Fibroblast of villous mesenchyme (primary cell): ENCODE measurements at places on chromosomes 2 and 18.

GRCh38 chr2:208189069-208189809 is 591 bp downstream of the C2orf80 start:
- DNase-seq = no peak

- peak; percentile 75 for DNase-seq
These were observed 20.8 kb upstream of the TMX3 start for GRCh38 chr18:68735483-68736343.

GRCh38 chr2:144032566-144032965 is 487.4 kb downstream of the ZEB2 start:
- DNase-seq = peak; percentile 62

- no peak for DNase-seq
These were observed 1130.7 kb upstream of the FAM98A start for GRCh38 chr2:34729845-34730244.

DNA sequence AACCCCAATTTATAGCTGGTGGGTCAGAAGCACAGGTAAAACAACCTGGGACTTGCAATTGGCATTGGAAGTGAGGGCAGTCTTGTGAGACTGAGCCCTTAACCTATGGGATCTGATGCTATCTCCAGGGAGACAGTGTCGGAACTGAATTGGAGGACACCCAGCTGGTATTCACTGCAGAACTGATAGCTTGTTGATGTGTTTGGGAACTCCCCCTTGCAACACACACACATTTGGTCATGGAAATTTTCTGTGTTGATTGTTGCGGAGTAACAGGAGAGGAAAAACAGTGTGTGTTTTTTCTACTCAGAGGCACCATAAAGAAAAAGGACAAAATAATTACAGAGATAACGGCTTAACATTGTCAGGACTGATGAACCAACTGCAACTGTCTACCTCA is 16.1 kb downstream of the TPGS2 start:
- DNase-seq = peak; percentile 82

- no peak for DNase-seq
These were observed 1242.3 kb upstream of the CELF4 start for GRCh38 chr18:38807915-38808314.

- DNase-seq = no peak
These were observed 98.4 kb upstream of the MYCN start for GRCh38 chr2:15841776-15842560.

GRCh38 chr2:138030459-138030858 is 66.2 kb downstream of the HNMT start:
- DNase-seq = peak; percentile 5

GRCh38 chr2:237727363-237727762 is 71.2 kb upstream of the RBM44 start:
- no peak for DNase-seq

GRCh38 chr2:160783474-160783873 is 289.9 kb upstream of the RBMS1 start:
- no peak for DNase-seq

DNA sequence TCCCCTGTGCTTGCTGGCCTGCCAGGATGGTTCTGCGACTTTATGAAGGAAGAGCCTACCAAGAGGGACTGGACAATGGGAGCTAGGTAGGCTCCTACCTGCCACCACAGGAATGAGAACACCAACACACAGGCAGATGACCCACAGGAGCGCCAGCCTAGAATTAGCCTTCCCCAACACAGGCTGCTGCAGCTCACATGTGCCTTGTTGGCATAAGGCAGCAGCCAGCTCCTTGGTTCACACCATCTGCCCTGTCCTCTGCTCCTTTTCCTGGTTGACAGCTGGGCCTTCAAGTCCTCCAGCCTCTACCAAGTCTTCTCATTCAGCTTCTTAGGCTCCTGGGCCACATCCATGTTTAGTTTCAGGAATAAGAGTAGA is 705.4 kb upstream of the RAB6C start:
- no peak for DNase-seq

GRCh38 chr2:15166878-15167277 is 394.3 kb downstream of the NBAS start:
- no peak for DNase-seq

GRCh38 chr2:177243476-177243875 is 21.1 kb downstream of the NFE2L2 start:
- DNase-seq = no peak

DNA sequence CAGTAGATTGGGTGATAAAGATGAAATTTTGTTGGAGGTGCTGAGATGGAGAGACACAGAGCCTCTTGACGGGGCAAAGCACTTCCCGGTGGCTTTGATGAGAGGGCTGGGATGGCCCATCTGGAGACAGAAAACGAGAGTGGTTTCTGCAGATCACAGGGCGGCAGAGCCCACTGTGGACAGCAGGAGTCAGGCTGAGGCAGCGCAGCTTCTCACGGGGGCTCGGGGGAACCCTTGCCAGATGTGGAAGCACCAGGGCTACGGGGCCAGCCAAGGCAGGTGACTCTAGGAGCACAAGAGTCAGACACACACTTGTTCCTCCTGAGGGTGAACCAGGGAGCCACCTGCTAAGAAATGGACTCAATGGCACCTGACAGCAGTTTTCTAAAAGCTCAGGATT is 78.5 kb downstream of the TPO start:
- DNase-seq = no peak

GRCh38 chr18:14930076-14930475 is 182.1 kb downstream of the ANKRD30B start:
- DNase-seq = no peak

GRCh38 chr18:3842844-3843243 is 392.9 kb downstream of the TGIF1 start:
- no peak for DNase-seq

GRCh38 chr2:43934567-43934966 is 61.2 kb downstream of the LRPPRC start:
- no peak for DNase-seq

DNA sequence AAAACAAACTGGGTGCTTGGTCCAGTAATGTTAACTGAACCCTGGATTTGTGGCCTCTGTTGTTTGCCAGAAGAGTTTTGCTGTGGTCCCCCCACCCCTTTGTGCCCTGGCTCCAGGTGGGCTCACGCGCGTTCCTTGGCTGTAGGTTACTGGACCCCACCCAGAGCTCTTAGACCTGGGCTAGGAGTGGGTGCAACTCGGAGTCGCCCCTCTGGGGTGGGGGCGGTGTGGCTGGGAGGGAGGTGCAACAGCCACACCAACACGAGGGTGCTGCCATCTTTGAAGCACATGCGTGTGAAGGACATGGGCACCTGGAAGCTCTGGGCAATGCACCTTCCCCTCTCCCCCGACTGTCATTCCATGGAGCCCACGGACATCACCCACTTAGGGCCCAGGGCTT is 92.7 kb downstream of the USP40 start:
- no peak for DNase-seq

DNA sequence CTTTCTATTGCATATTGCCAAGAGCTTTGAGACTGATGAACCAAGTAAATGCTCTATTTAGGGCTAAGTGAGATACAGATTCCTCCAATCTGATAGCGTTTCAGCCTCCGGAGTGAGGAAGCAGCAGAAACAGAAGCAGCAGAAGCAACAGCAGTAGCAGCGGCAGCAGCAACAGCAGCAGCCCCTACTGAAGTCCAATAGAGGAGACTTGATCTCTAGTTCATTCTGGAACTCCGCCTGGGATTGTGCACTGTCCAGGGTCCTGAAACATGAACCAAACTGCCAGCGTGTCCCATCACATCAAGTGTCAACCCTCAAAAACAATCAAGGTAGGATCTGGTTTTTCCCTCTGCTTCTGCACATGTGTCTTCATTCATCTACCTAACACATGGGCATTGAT is at the start of gene DPP10:
DPP10 (plus strand) TSS at position 132 of the 400 bp plus-strand sequence.
- DNase-seq = no peak

DNA sequence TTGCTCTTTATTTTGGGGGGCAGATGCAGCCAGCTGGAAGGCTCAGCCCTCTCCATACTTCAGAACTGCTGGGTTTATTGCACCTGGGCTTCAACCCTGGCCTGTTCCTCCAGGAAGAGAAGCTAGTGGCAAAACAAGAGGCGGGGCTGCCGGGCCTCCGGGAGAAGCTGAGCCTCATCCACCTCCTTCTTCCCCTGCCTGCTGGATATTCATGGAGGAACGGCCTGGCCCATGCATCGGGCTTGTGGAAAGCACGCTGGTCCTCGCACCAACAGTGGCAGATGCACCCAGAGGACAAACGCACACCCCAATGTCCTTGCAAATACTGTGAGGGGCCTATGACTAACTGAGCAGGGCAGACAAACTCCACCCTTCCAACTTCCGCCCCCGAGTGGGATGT is 30.6 kb downstream of the FAM178B start:
- no peak for DNase-seq

DNA sequence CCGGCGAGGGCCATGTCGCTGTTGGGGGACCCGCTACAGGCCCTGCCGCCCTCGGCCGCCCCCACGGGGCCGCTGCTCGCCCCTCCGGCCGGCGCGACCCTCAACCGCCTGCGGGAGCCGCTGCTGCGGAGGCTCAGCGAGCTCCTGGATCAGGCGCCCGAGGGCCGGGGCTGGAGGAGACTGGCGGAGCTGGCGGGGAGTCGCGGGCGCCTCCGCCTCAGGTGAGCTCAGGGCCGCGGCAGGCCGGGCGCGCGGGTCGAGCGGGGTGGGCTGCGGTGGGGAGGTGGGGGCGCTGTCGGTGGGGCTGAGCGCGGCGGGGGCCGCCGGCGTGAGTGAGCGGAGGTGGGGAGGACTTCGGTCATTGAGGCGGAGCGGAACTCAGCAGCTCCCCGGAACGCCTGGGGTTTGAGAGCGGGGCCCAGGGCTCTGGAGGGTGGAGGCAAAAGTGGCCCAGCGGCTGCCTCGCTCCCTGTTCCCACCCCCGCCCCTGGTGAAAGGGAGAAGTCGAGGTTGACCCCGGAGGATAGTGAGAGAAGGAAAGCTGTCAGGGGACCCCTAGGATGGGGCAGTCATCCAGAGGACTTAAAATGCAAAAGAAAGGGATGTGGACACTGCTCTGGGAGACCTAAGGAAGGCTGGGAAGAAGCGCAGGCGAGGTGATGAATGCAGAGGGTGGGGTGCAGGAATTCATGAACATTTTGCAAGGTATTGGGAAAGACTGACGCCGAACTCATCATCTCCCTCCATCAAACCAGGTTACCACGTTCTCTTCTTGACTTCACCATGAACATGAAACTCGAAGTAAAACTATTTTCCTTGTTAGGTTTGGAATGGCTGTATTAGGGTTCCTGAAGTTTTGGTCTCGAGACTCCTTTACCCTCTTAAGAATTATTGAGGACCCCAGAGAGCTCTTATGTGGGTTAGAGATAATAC is 633 bp downstream of the MALT1 start:
- peak; percentile 54 for DNase-seq

- DNase-seq = no peak
These were observed 958.3 kb downstream of the TSN start for GRCh38 chr2:122713800-122714199.

DNA sequence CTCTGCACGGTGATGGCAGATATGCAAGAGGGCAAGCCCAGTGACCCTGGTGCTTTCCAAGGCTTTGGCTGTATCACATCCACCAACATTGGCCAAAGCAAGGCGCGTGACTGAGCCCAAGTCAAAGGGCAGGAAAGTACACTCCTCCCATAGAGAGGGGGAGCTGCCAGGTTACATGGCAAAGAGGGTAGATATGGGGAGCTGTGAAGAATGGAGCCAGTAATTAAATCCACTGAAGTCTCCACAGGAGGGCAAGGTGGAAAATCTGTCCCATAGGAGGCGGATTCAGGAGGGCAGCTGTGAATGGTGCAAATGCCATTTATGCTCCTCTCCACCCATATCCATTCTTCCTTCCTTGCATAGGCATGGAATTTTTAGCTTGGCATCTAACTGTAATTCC is 44.6 kb upstream of the THOC1 start:
- DNase-seq = no peak

DNA sequence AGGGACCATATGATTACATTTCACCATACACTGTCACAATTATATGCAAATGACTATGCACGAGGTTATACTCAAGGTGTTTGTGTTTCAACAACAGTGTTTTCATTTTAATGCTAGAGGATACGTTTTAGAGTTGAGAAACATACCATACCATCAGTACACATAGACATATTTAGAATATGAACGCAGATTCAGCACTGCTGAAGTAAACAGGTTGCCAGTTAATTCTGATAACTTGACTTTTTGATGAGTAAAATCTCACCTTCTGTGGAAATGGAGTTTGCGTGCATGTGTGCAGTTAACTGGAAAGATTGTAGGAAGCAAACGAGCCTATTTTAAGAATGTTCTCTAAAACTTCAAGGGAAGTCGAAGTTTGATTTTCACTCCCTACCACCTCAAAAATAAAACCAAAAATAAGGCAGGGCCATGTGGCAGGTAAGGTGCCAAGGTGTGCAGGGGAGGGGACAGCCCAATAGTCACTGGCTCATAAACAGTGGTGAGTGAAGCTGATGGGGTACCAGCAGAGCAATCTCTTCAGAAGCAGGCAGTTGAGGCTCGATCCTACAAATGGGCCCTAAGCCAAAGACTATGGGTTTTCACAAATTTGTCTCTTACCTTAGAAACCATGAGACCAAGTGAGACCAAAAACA is 213.1 kb downstream of the IKZF2 start:
- no peak for DNase-seq

- DNase-seq = no peak
These were observed 101.3 kb upstream of the NDUFV2 start for GRCh38 chr18:9001209-9001608.

- no peak for DNase-seq
These were observed 33.9 kb upstream of the GLS start for GRCh38 chr2:190846746-190847145.

- no peak for DNase-seq
These were observed 46.2 kb downstream of the COL4A4 start for GRCh38 chr2:227117852-227118251.

GRCh38 chr2:100785626-100786296 is 34.2 kb upstream of the NPAS2 start:
- no peak for DNase-seq

GRCh38 chr2:237184192-237184918 is 98.7 kb downstream of the COPS8 start:
- DNase-seq = peak; percentile 89
